ENCODE measurements at places on chromosomes 1 and 21.

GRCh38 chr1:5990913-5991312, 1.3 kb downstream of the NPHP4 start:
- no peak for DNase-seq

- DNase-seq = no peak
Observed at GRCh38 chr1:17318262-17318661, 10.3 kb downstream of the PADI4 start.

GRCh38 chr1:77467741-77468140, 185.9 kb downstream of the AK5 start:
- no peak for DNase-seq

DNA sequence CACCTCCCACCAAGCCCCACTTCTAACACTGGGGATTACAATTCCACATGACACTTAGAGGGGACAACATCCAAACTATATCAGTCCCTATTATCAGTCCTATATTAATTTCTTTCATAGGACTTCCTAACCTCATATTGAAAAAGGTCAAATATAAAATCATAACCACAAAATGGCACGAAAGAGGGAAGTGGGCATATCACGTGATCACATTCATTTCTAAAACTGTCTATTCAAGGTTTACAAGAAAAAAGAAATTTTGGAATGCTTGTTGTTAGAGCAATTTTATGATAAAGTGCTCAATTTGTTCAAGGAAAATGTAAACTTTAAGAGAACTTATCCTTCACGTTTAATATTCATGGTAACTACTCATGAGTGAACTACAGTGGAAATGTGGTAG, 13.2 kb upstream of the CDC7 start:
- no peak for DNase-seq

GRCh38 chr21:35705888-35706287, 354.4 kb downstream of the SETD4 start:
- DNase-seq = no peak

- no peak for DNase-seq
Observed at GRCh38 chr1:6667139-6667538, 34.5 kb downstream of the DNAJC11 start.

DNA sequence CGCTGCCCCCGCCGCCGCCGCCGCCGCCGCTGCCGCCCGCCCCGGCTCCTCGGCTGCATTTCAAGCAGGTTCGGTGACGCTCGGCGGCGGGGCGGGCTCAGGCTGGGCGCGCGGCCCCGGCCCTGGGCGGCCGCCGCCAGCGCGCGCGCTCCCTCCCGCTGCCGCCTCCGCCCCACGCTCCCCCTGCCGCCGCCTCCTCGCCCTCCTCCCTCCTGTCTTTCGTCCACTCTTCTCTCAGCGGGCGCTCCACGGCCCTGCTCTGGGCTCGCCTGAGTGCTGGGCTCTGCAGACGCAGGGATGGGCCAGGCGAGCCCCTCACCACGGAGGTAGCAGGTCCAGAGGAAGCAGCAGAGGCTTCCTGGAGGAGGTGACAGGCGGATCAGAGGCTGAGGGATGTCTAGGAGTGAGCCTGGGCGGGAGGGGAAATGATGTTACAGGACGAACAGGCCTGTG, at the start of gene LRP8:
TSS of gene LRP8 (minus strand) at position 62 of the 453 bp plus-strand sequence. CDS start 158 bp downstream, outside the sequence.
- peak; percentile 82 for DNase-seq

DNA sequence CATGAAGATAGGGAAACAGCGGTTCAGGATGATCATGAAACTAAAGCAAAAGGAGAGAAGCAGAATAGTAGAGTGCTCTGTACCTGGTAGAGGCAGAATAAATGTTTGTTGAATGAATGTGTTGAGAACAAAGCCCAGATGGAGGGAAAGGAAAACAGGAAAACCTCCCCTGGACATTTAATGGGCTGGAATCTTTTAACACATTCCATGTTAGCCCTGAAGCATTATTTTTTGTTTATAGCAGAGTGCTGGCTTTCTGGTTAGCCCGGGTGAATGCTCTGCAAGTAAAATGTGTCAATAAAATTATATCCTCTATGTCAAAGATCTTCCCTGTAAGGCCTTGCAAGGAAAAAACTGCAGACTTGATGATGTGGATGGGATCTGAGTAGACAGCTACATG, 60.2 kb downstream of the ABCA4 start:
- DNase-seq = no peak

Data from CD8-positive, alpha-beta memory T cell (primary cell).